ENCODE measurements at places on chromosomes 5 and 9. TPM values are rescaled to one million over a fixed set of nuclear protein-coding genes. Genes with fewer than 3 reads are reported as not detected.

Gene ALDH1B1
- polyA plus RNA-seq: 35.3 TPM

Gene TNFAIP8
- polyA plus RNA-seq: 15.4 TPM

Gene SLC6A18
- not detected for polyA plus RNA-seq

Gene PCDHA13
- polyA plus RNA-seq: 0.11 TPM

Gene SNX18
- 7.6 TPM for polyA plus RNA-seq

Gene PALM2AKAP2
- 3.7 TPM for polyA plus RNA-seq

Gene GDNF
- 0.79 TPM for polyA plus RNA-seq

Gene UNC13B
- polyA plus RNA-seq: 10.1 TPM

DNA sequence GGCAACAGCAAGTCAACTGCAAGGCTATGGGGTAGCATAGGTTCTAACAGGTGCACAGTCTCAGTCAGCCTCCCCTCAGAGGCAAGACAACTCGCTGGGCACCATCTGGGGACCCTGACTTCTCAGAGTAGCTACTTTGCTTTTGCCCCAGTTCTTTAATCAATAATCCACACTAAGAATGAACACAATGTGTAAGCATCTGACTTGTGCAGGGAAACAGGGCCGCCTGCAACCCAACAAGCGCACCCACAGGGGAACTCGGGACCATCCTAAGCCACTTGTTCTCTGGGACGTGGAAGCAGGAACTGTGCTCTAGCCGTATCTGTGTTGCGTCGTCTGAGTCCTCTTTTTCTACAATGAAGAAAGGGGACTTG, 1.9 kb downstream of the MOB3B start:
- no peak for DNase-seq

DNA sequence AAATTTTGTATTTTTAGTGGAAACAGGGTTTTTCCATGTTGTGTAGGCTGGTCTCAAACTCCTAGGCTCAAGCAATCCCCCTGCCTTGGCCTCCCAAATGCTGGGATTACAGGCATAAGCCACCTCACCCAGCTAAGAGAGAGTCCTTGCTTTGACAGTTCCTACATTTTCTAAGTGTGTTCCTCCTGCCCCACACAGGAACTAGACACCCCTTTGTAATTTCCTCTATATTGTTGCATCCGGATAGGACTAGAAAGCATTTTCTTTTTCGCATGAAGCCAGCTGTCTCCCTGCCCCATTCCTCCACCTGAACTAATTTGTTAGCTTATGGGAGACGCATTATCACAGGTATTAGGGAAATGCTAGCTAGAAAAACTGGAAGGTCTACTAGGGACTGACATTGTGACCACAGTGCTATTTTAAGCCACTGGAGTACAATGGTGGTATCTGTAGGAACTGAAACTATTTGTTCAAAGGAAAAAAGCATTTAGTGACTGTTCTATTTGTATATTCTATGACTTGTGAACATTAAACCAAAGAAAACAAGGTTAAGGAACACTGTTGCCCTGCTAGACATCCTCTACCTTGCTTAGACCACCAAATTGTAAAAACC, 214.1 kb downstream of the SMARCA2 start:
- peak; percentile 37 for DNase-seq

DNA sequence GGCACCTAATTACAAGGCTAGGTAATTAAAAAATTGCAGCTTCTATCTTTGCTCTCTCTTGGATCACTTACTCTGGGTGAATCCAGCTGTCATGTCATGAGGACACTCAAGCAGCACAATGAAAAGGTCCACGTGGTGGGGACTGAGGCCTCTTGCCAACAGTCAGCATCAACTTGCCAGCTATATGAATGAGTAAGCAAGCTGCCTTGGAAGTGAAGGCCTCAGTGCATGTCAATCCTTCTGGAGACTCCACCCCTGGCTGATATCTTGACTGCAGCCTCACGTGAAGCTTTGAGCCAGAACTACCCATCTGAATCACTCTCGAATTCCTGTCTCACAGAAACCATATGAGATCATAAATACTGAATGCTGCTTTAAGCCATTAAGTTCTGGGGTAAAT, 140.5 kb downstream of the SNX18 start:
- peak; percentile 83 for DNase-seq

GRCh38 chr5:65776441-65777141, 54.6 kb downstream of the NLN start:
- DNase-seq: no peak

DNA sequence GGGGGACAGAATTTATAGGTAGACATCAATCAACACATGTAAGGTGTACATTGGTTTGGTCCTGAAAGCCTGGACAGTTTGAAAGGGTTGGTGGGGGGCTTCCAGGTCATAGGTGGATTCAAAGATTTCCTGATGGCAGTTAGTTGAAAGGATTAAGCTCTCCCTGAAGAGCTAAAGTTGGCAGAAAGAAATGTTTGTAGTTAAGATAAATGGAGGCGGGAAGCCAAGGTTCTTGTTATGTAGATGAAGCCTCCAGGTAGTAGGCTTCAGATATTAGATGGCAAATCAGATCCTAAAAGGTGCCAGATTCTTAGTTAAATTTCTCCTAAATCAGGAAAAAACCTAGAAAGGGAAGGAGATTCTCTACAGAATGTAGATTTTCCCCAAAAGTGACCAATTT, 9.0 kb upstream of the LRRTM2 start:
- no peak for DNase-seq

GRCh38 chr5:108581026-108581425, 166.7 kb upstream of the FER start:
- DNase-seq: no peak

DNA sequence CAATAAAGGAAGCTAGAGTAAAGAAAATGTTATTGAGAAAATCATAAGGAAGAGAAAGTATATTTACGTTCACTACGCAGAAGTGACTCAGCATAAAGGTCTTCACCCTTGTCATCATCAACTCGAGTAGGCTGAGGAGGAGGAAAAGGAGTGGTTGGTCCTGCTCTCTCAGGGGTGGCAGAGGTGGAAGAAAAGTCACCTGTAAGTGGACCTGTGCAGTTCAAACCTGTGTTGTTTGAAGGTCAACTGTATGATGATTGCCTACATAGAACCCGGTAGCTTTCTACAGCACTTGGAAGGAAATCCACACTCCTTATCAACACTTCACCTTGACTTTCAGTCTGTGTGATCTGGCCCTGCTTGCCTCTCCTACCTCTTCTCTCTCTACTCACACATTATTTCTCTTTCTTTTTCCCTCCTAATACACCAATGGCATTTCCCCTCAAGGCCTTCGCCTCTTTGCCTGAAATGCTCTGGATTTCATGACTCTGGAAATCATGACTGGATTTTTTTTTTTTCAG, 109.3 kb upstream of the CPEB4 start:
- no peak for DNase-seq

DNA sequence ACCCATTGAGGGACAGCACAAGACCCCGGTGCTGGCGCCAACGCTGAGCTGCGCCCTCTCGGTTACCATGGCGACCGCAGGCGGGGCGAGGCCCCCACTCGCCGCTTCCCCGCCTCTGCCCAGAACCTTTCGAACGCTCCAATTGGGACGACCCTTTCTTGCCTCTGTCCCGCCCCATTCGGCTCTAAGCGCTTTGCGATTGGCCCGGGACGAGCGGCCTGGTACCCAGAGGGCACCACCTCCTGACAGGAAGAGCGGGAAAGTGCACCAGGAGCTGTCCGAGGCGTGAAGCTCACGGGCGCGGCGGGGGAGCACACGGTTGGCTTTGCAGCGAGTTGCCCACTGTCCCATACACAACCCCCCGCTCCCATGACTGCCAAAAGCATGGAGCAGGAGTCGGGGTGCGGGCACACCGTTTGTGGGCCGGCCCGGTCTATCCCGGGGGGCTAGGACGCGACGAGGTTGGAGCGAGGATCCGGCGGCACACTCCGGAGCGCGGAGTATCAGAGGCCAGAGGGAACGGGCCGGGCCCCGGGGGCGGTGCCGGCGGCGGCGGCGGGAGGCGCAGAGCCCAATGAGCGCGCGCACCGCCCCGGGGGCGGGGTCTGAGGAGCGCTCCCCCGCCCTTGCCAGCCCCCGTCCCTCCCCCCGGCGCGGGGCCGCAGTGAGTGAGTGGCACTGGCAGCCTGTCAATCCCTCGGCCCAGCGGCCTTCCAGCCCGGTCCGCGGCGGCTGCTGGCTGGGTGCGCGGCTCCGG, 978 bp upstream of the PBX3 start:
- peak; percentile 96 for DNase-seq

DNA sequence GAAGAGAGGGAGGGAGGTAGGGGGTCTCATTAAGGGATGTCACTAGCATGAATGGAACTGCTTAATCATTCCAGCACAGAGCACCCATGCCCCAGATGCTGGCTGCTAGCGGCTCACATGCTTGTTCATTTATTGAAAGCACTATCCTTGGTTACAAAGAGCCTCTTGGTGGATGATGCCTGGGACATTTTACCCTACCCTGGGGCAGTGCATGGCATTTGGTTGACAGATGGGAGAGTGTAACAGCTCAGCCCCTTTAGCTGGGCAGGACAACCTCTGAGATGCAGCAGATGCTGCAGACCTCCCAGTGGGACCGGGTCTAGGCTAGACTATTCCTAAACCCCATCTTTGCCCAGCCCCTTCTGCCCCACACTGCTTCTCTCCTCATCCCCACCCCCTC, 46.9 kb upstream of the TCERG1 start:
- DNase-seq: no peak

DNA sequence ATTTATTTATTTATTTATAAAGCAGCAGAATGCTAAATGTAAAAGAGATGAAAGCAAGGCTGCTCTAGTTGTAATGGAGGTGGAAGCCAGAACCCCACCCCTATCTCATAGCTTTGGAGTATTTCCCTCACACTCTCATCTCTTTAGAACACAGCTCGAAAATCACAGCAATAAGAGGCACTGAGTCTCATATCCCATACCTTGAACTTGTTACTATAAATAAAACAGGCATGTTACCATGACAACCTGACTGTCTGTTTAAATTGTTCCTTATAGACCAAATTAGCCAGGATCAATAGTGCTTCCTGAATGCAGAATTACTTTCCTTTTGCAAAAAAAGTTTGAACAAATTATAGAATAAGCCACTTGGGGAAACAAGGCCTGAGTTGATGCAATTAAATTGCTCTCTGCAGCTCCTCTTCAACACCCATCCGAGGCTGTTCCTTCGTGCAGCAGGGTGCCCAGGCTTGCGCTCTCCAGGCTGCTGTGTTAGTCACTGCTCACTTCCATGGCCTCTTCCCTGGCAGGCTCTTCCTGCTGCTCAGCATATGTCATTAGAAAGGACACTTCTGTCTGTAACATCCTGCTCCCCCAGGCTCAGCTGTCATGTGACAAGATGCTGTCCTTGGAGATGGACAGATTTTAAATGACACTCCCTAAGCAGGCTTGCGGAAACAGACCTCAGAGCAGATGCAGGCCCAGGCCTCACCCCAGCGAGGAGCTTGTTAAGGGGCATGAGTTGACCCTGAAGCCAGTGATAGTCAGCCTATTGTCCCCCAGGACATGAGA, 120.2 kb downstream of the CARTPT start:
- DNase-seq: no peak

- peak; percentile 98 for DNase-seq
These were observed 76.3 kb upstream of the PCA3 start for GRCh38 chr9:76687861-76688391.

DNA sequence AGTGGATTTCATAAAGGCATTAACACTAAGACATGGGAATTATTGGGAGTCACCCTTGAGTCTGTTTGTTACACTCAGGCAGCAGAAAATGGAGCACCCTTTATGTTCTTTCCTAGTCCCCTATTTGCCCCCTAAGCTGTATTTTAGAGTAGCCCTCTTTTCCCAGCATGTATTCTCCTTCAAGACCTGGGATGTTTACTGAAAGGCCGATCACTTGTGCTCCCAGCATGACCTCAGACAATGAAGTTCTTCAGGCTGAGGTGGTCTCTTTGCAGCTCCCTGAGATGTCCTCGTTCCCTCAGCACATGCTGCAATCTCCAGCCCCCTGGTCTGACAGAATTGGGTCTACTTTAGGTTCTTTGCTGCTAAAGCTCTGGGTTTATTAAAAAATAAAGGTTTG, 169.7 kb downstream of the YTHDC2 start:
- no peak for DNase-seq

DNA sequence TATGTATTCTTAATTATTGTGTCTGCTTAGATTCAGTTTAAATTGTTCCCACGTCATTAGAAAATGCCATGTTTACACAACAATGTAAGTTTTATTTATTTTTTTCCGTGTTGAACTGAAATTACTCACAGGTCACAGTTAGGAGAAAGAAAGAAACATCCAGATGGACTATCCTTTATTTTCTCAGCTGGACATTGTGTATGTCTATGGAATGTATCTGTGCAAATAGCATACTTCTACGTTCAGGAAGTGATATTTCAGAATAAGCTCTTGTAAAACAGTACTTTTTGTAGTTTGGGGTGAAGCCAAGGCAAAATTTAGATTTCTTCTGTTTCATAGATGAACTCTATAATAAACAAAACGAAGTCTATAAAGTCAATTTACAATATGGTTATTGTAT, 249.0 kb upstream of the ZNF608 start:
- DNase-seq: no peak

GRCh38 chr5:14213813-14214585, 70.9 kb downstream of the TRIO start:
- DNase-seq: no peak

GRCh38 chr5:152864447-152864846, 459.4 kb upstream of the NMUR2 start:
- DNase-seq: no peak

GRCh38 chr5:5658226-5658625, 235.7 kb downstream of the ICE1 start:
- DNase-seq: no peak

DNA sequence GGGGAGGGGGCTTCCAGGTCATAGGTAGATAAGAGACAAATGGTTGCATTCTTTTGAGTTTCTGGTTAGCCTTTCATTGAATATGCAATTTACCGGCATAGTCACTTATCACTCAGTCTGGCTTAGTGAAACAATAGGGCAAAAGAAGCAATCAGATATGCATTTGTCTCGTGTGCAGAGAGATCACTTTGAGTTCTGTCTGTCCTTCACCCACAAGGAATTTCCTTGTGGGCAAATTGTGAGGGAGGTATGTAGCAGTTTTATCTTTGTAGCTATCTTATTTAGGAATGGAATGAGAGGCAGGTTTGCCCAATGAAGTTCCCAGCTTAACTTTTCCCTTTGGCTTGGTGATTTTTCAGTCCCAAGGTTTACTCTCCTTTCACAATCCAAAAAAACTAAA, 116.1 kb downstream of the TUSC1 start:
- no peak for DNase-seq

DNA sequence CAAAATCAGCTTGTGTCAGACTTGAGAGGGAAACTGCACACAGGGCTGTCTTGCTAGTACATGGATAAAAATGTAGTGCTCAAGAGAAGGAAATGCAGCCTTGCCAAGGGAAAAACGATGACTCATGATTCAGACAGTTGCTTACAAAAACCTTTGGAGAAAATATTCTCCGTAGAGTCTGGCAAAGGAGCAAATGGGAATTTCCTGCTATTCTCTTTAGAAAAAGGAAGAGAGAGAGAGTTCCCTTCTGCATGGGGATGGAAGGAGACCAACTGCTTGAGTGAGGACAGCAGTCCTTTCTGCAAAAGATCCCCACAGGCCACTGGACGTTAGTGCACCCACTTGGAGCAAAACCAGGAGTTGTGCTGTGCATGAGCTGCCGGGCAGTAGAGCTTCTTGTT, 7.6 kb downstream of the IFNB1 start:
- DNase-seq: peak; percentile 74

Data from mammary epithelial cell (primary cell).